ENCODE measurements at places on chromosomes 5 and 9.

GRCh38 chr5:162514116-162514515 is 446.5 kb downstream of the GABRG2 start:
- DNase-seq, result no peak

GRCh38 chr9:2620919-2621721 is 467 bp upstream of the VLDLR start:
- peak; percentile 20 for DNase-seq

- no peak for DNase-seq
Observed at GRCh38 chr5:440401-441201, 2.4 kb upstream of the EXOC3 start.

GRCh38 chr9:3608011-3608410 is 82.2 kb upstream of the RFX3 start:
- DNase-seq, result no peak

DNA sequence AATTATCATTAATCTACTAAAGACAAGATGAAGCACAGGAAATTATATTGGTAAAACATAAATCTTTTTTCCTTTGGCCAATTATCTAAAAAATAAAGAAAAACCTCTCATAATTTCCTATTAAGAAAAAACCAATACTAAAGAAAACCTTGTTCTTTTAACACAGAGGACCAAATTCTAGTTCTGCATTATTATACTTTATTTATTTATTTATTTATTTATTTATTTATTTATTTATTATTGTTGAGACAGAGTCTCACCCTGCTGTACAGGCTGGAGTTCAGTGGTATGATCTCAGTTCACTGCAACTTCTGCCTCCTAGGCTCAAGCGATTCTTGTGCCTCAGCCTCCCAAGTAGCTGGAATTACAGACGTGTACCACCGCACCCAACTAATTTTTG is 377.8 kb upstream of the ADAMTS16 start:
- DNase-seq, result no peak

DNA sequence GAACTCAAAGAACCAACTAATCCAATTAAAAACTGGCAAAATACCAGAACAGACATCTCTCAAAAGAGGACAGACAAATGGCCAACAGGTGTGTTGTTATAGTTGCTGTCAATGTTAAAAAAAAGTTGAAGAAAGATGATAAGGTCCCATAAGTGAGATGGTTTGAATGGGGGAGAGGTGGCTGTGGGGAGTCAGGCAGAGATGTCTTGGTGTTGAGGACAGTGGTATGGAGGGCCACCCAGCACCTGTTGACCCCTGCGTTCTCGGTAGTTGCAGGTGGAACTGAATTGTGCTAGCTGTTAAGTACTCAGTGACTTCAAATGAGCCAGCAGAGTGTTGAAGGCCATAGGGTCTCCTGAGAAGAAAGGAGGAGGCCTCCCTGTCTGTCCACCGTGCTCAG is 55.9 kb upstream of the PITX1 start:
- no peak for DNase-seq

GRCh38 chr5:71830681-71831539 is 111.8 kb downstream of the CARTPT start:
- no peak for DNase-seq

GRCh38 chr5:109256486-109256885 is 153.3 kb downstream of the PJA2 start:
- no peak for DNase-seq

DNA sequence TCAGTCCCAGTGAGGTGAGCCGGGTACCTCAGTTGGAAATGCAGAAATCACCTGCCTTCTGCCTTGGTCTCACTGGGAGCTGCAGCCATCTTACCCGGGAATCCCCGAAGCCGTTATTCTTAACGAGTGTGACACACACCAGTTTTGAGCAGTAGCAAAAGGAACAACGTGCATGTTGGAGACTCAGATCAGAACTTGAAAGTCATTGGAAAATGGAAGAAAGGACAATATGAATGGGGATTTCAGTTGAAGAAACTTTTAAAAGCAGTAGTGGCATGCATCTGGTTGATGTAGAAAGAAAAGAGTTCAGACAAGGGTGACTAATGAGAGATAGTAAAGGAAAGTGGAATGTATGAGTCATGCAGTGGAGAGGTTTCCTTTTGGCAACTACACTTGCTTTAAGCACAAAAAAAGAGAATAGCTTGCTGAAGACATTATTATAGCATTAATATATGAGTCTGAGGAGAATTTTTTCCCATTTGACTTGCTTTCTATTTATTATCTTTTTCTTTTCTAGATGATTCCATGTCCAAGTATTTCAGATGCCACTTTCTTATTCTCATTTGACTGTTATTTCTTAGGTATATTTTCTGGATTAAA is 44.4 kb upstream of the ANKDD1B start:
- peak; percentile 34 for DNase-seq

DNA sequence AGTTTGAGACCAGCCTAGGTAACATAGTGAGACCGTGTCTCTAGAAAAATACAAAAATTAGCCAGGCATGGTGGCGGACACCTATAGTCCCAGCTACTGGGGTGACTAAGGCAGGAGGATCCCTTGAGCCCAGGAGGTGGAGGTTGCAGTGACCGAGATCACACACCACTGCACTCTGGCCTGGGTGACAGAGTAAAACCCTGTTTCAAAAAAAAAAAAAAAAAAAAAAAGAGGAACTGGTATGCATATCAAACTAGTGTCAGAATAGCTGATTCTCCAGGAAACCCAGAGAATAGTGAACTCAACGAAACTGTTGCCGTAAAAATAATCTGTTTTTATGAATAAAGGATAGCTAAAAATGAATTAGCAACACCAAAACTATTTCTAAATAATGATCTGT is 126.6 kb upstream of the BASP1 start:
- no peak for DNase-seq

GRCh38 chr5:21685522-21685921 is 1167.6 kb downstream of the CDH12 start:
- no peak for DNase-seq

GRCh38 chr5:101590384-101590783 is 687.3 kb upstream of the ST8SIA4 start:
- DNase-seq, result no peak

- no peak for DNase-seq
Observed at GRCh38 chr5:122165559-122166078, 36.3 kb downstream of the ZNF474 start.

DNA sequence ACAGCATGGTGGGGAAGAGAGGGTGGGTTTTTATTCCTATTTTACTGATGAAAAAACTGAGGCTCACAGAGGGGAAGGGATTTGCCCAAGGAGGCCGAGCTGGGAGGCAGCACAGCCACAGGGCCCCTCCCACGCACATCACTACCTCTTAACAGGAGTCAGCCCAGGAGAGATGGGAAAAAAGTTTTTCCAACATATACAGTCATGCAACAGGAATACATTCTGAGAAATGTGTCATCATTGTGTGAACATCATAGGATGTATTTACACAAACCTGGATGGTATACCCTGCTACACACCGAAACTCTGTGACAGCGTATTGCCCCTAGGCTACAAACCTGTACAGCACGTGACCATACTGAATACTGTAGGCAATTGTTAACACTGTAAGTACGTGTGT is 11.6 kb downstream of the TRAF1 start:
- DNase-seq, result no peak

Measured in CD4-positive, alpha-beta memory T cell (primary cell).